Right kidney (tissue), 9 donors: ENCODE measurements at places on chromosomes 5 and 9.

GRCh38 chr9:27485158-27485557 lies 38.9 kb upstream of the IFNK start:
- no peak for DNase-seq

- DNase-seq: no peak
Observed at GRCh38 chr9:105341434-105342146, 97.1 kb downstream of the SLC44A1 start.

GRCh38 chr5:66976108-66976507 lies 220.5 kb downstream of the CD180 start:
- DNase-seq: no peak

DNA sequence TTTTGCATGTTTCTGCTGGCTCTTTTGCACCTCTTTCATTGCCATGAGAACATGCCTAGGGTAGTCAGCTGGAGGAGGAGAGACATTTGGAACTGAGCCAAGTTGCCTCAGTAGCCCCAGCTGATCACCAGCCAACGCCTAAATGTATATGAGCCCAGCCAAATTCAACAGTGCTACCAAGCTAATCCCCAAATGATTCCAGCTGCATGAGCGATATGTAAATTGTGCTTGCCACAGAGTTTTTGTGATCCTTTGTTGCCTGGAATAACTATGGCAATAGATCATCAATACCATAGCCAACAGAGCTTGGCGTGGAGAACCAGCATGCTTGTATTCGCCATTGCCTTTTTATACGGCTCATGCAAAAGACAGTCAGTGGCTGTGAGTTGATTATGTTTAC lies 110.5 kb downstream of the PRDM6 start:
- no peak for DNase-seq

DNA sequence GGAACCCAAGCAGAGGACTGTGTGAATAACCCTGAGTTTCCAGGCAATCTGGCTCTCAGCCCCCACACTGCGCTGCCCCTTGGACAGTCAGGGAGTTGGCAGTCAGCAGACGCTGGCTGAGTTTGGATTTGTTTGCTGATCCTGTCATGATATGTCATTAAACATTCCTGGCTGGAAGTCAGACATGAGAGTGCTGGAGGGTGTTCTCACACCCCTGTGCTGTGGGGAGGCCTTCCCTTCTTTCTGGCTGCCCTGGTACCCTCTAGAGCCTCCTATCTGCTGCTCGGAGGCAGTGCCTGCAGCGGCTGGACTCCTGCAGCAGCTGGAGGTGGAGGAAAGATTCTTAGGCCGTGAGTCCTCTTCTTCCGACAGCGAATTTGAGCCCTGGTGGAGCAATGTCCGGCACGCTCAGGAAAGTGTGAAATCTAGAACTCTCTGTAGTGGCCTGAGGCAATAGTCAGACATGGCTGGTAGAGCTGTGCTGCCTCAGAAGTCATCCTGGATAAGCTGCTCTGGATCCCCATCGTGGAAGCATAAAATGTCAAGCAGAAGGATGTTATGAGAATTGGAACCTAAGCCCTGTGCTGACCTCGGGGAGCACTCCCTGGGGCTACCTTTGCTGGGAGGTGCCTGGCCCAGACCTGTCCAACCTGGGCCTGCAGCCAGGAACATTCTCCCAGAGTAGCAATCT lies 72.0 kb downstream of the PDE8B start:
- DNase-seq: no peak

DNA sequence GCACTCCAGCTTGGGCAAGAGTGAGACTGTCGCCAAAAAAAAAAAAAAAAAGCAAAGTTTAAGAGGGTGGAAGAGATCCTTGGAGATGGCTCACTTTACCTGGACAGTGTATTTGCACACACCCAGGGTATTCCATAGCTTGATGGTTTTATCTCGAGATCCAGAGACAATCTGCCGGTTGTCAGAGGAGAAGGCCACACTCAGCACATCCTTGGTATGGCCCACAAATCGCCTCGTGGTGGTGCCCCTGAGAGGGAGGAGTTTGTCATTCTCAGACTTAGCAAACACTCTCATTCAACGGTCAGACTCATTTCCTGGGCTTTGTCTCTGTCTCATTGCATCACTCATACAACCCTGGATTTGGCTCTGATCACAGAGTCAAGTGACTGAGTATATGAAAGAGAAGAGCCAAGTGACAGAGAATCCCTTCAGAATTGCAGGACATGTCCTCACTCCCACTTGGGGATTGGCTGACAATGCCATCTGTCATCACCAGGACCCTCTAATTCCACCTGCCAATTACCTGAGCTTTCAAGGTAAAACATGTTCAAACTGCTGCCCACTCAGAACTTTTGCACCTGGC lies 2.2 kb downstream of the RACK1 start:
- no peak for DNase-seq

- no peak for DNase-seq
Observed at GRCh38 chr9:24382566-24382965, 163.1 kb downstream of the IZUMO3 start.

DNA sequence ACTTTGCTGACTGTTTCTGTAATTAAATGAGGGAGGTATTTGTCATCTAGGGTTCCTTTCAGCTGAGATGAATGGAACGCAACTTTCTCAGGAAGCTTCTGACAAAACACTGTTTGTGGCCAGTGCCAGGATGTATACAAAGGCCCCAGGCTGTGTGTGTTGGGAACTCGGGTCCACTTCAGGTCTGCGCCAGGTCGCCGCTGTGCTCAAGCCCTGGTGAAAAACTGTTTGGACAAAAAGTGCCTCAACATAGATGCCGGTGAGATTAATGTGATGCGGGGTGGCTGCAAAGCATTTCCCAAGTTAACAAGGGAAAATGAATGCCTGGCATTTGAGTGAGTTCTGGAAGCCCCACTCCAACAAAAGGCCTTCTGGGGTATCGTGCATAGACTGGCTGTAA lies 156.4 kb downstream of the GABBR2 start:
- DNase-seq: no peak

GRCh38 chr5:37789991-37790390 lies 49.9 kb downstream of the GDNF start:
- no peak for DNase-seq

DNA sequence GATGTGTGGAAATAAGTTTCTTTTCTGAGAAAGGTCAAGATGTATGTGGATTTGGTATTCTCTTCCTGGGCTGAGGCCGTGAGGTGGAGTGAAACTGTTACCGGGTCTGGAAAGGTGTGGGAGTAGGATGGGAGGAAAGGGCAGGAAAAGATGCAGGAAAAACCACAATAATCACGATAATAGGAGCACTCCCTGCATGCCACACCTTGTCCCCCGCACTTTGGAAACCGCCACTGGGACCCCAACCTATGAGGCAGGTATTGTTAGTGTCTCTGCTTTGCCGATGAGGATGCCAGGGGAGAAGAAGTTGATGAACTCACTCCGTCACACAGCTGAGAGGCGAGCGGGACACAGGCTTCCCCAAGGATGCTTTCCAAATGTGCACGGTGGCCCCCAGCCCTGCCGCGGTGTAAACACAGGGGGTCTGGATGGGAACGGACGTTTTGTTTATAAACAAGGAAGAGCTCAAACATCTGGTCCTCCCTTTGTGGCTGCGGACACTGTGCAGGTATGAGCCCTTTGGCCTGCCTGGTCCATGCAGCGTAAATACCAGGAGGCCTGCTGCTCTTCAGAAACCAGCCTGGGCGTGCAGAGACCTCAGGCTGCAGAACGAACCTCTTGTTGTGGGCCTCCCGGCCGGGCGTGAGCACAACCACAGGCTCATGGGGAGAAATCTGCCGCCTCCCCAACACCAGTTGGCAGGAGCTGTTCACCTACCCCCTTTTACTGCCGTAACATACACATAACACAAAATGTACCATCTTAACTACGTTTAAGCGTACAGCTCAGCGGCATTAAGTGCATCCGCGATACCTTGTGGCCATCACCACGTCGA lies 126.7 kb downstream of the COL23A1 start:
- peak; percentile 34 for DNase-seq

GRCh38 chr5:55454282-55454681 lies 80.5 kb downstream of the PLPP1 start:
- DNase-seq: no peak

- no peak for DNase-seq
Observed at GRCh38 chr9:99178912-99179872, 42.5 kb downstream of the ALG2 start.

DNA sequence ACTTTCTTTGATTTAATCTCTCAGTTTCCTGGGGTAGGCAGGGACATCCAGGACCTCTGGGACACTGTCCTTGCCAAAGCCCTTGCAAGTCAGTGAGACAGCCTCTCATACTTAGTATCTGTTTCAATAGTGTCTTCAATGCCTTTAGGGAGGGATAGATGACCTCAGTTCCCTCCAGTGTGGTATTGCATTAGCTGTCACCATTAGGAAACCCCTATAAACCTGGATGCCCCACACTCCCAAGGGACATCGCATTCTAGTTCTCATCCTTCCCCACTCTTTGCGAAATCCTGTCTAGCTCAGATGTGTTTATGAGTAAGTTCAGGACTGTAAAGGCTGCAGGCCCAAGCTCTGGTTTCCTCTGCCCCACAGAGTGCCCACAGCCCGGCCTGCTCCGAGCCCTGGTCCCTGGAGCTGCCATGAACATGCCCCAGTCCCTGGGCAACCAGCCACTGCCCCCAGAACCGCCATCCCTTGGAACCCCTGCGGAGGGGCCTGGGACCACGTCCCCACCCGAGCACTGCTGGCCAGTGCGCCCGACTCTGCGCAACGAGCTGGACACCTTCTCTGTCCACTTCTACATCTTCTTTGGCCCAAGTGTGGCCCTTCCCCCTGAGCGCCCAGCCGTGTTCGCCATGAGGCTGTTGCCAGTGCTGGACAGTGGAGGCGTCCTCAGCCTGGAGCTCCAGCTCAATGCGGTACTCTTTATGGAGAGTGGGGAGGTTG lies 13.2 kb downstream of the TMEM8B start:
- no peak for DNase-seq

DNA sequence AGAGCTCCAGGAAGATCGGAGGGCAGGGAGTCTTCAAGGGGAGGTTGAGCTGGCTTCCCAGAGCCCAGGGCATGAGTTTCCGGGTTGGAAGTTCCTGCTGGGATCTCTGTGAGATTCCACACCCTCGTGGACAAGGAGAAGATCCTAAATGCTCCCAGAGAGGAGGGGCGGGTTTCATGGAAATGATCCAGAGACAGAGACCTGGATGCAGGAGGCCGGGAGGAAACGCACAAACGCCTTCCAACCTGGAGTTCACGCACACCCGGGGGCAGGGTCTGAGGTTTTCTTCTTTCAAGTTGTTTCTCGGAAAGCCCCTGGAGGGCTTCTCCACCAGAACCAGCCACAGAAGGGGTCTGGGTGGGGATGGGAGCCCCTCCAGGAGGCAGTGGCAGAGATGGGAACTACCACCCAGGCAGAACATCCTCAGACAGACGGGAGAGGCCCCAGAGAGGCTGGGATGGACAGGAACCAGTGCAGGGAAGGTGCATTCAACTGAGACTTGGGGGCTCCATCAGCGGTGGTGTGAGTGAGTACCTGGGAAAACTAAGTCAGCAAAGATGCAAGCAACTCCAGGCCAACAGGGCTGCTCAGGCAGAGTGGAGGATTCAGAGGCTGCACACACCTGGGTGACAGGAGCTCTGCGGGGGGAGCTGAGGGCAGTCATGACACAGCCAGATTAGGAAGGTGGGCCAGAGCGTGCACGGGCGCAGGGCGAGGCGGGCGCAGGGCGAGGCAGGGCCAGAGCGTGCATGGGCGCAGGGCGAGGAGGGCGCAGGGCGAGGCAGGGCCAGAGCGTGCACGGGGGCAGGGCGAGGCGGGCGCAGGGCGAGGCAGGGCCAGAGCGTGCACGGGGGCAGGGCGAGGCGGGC lies 52.1 kb upstream of the EXOC3 start:
- DNase-seq: no peak

- no peak for DNase-seq
Observed at GRCh38 chr5:2385818-2386217, 365.7 kb downstream of the IRX2 start.

GRCh38 chr5:127957183-127957582 lies 126.4 kb upstream of the SLC12A2 start:
- no peak for DNase-seq

- DNase-seq: no peak
Observed at GRCh38 chr9:110922145-110922544, 116.1 kb downstream of the LPAR1 start.

GRCh38 chr9:34332076-34332964 lies 3.0 kb downstream of the NUDT2 start:
- peak; percentile 17 for DNase-seq

- DNase-seq: no peak
Observed at GRCh38 chr5:30279237-30279636, 914.2 kb upstream of the CDH6 start.

- no peak for DNase-seq
Observed at GRCh38 chr5:44603496-44604272, 205.1 kb upstream of the MRPS30 start.

DNA sequence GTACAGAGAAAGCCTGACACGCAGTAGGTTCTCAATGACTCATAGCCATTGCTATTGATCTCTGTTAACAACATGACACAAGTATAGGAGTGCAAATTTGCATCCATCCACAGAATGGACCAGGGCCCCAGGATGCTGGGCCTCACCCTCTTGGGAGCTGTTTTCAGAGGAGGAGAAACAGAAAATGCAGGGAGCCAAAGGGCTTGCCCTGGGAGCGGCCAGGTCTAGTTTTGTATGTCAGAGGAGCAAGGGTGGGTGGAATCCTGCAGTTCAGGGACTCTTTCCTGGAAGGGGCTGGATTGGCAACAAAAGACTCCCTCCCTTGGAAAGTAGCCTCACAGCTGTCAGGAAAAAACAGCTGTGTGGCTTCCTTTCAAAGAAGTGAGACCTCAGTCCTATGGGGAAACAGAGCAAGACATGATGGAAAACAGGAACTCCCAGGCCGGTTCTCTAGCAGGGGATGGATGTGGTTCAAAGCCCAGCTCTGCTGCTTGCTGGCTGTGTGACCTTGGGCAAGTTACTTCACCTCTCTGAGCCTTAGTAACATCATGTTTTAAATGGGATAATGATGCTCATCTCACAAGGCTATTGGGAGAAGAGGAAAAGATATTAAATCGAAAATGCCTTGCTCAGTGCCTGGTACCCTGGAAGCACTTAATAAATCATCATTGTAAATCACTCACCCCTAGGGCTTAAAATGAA lies 50.5 kb upstream of the SH3PXD2B start:
- no peak for DNase-seq

DNA sequence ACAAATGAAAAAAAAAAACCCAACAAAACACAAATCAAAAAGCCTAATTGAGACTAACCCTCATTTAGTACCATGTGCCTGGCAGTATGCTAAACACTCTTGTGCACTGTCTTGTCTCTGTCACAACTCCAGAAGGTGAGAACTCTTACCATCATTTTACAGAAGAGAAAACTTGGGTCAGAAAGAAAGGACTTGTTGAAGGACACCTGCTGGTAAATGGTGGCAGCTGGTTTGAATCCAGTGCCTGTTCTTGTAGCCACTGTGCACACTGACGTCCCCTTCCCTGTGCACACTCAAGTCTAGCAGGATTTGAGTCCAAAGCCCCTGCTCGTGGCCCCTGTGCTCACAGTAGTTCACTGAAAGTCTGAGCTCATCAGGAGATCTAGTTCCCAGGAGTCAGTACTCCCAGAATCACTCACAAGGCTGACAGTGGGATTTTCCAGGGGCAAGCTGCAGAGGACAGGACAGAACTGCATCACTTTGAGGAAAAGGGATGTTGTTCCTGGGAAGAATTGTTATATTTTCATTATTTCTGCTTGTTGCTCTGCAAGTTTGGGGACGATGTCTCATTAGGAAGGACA lies 43.0 kb upstream of the HSD17B4 start:
- no peak for DNase-seq

GRCh38 chr9:121267689-121268597 lies at the start of gene GSN:
TSS of gene GSN (plus strand) at chr9:121268162. CDS start at chr9:121301972, 33,810 bp downstream.
- DNase-seq: peak; percentile 89

GRCh38 chr5:17206021-17206420 lies 11.4 kb upstream of the BASP1 start:
- no peak for DNase-seq

- no peak for DNase-seq
Observed at GRCh38 chr9:125960626-125961025, 213.5 kb downstream of the PBX3 start.
